ENCODE measurements at places on chromosomes 1 and 21.

DNA sequence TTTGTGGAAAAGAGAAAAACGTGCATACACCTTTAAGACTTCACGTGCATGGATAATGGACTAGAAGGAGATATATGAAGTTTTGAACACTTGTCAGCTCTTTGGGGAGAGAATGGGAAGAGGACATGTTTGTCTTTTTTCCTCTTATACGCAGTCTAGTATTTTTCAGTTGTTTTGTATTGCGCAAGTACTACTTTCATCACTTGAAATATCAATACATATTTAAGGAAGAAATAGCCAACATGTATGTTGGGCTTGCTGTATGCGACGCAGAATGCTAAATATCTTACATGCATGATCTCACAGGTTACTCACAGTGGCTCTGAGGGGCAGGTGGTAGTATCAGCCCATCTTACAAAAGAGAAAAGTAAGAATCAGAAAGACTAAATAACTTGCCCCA, 176.5 kb upstream of the RUNX1 start:
- no peak for DNase-seq

DNA sequence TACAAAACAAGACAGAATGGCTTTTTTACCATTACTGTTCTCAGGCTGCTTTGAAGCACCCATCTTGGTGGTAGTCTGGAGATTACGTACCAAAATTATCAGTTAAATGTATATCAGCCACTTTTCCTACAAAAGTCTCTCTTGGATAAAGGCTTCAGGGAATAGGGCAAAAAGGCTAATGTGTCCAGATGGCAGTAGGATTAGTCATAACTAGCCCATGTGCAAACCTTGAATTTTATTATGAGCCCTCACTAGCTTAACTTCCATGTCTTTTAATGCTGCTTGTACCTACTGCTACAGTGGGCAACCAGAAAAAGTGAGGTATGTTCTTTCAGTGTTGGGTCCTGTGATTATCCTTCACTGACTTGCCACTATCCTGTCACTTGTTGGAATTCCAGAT, 51.0 kb downstream of the PLPPR4 start:
- DNase-seq = no peak

DNA sequence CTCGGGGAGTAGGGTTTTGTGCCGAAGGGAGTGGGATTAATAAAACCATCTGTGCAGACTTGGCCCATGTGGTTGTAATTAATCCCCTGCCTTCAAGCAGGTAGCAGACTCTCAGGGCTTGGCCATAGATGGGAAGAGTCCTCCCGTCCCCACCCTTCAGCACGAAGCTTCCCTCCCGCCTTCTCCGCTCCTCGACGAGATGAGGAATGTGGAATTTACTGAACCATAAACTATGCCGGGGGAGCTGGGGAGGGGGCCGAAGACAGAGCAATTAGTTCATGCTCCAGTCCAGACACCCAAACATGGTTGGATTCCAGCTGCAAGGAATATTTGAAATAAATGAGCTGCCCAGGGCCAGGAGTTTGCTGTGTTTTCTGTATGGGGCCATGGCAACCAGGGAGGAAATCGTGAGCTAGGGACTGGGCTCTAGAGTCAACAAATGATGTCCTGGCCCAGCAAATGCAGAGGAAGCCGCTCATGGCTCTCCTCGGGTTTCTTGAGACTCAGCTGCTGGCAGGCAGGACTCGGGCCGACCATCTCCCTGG, 78.8 kb downstream of the SPSB1 start:
- DNase-seq = peak; percentile 85

DNA sequence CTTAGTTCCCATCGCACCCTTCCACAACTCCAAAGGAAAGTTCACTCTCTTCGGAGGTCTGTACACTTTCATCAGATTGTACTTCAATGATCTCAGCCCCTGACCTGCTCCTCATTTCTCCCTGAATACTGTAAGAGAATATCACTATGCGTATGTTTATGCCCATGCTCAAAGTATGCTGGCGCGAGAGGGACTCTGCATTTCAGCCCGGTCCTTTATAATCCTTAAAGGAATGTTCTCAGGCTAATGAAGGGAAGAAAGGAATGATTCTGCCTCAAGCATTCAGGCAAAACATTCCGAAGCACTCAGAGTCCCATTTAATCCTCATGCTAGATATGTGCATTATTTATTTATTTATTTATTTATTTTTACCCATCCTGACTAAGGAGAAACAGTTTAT, 76.8 kb downstream of the PLD5 start:
- DNase-seq = no peak

DNA sequence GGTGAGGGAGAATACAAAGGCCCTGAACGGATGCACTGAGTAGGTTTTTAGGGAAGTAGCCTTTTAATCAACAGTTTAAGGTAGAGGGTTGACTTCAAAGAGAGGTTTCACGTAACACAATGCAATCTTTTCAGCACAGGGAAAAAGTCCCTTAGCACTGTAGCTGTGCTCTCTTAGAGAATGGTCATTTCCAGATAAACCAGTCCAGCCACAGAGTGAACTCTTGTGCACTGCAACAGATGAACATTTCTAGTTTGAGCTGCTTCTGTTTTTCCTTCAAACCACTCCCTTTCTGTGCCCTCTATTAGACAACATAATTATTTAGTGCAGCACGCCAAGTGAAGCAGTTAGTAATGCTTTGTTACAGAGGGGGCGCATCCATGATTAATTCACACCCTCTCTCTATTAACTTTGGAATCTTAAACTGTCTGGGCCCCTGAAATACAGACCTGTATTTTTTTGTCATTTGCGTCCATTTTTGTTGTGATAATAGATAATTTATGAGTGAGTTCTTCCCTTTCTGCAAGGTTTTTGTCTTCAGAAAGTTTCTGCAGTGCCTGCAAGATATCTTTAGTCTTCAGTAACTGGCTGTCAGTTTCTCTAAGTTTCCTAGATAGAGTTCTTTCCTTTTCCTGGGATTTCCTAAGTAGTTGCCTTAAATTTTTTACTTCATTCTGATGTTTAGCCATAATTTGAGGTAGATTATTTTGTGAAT, 22.9 kb downstream of the LCA5L start:
- DNase-seq = no peak

DNA sequence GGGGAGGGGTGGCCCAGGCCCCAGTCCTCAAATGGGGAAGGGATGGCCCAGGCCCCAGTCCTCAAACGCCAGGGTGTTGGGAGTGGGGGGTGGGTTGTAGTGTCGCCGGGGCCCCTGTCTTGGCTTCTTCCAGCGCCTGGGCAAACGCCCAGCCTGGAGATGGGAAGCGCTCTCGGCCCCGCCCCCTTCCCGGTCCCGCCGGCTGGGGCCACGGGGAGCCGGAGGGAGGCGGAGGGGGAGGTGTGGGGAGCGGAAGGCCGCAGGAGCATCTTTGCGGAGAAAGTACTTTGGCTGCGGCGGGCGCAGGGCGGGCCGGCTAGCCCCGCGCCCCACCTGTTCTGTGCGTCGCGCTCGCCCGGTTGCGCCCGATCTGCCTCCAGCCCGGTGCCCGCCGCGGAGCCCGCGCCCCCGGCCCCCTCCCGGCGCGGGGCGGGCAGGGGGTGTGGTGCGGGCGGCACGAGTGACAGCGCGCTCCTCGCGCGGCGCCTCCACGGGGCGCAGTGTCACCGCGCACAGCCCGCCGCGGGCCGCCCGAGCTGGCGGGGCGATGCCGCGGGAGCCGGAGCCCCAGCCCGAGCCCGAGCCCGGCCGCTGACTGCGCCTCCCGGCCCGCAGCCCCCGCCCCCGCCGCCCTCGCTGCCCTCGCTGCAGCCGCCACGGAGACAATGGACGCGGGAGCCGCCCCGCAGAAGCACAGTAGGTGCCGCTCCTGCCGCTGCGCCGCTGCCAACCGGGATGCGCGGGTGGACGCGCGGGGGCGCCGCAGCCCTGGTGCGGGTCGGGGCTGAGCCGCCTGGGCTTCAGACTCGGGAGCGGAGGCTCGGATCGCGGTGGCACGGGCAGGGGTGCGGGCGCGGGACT, 31.1 kb upstream of the PEX10 start:
- no peak for DNase-seq

DNA sequence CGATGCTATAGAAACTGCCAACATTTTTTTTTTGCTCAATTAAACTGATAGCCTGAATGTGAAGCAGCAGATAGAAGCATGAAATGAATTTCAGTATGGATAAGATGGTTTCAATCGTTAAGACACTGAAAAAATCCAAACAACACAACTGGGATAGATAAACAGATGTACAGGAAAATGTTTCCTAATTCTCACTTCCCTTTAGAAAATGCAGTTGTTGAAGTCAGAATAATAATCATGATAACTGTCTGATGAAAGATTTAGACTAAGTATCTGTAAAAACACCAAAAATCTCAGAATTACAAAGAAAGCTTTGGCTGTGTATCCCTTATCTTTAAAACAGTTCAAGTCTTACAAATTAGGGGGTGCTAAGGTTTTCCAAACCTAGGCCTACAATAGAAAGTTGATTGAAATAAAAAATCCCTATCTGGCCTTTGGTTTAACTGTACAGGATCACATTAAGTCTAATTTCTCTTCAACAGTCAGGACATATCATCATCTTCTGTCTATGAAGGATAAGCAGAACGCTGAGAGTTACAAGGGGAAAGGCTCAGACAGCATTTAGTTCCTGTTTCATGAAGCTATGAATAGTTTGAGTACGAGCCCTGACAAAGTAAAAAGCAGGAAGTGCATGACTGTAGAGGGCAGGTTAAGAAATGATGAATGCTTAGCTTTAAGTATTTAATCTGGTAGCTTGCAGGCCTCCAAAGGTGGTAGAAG, 203.2 kb downstream of the APP start:
- no peak for DNase-seq

- DNase-seq = no peak
These were observed 379.8 kb downstream of the GPATCH2 start for GRCh38 chr1:217251121-217251520.

DNA sequence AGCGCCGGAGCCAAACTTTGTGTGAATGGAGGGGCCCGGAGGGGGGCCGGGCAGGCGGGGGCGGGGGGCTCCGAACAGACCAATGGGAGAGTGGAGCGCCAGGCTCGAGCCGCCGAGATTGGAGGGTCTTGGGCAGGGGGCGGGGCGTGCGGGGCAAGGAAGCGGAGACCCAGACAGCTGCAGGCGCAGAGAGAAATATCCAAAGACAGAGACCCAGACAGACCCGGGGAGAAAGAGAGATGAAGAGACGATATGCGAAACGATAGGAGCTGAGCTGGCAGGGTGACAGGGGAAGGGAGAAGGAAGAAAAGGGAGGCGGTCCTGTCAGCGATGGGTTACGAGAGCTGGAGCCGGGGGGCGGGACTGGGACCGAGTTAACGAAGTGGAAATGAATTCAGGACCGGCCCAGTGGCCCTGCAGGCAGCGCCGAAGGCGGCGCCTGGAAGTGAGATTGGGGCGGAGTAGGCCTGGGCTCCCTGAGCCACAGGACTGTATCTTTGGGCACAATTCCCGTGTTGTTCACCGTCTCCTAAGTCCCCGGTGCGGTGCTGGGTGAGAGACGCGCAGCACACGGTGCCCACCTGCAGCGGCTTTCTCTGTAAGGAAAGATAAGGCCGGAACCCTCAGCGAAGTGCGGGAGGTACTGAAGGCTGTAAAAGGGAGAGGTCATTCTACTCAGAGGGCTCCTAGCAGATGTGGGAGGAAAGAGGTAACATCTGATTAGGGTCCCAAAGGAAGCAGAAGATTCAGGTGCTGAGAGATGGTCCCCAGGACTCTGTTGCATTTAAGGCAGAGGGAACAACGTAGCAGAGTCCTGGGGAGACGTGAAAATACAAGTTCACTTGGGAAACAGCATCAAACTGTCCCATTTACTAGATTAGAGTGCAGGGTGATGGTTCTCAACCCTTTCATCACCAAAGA, 543 bp upstream of the KCNJ10 start:
- DNase-seq = no peak

GRCh38 chr1:168913711-168914463, 184.9 kb upstream of the DPT start:
- no peak for DNase-seq
